Smooth muscle cell of bladder (primary cell): ENCODE measurements at places on chromosomes 13 and 19. TPM values are rescaled to one million over a fixed set of nuclear protein-coding genes. Genes with fewer than 3 reads are reported as not detected.

The VSTM2B gene
- total RNA-seq: not detected in 2 replicates

The ZNF600 gene
- 2.4 and 3.0 TPM in 2 replicates for total RNA-seq

The ZNF599 gene
- 4.7 and 5.3 TPM in 2 replicates for total RNA-seq

The NPAS1 gene
- 0.28 and 0.74 TPM in 2 replicates for total RNA-seq

The PLK5 gene
- total RNA-seq: not detected in 2 replicates

The FGF22 gene
- total RNA-seq: under 0.01 and 0.09 TPM in 2 replicates

The SLC25A41 gene
- not detected in 2 replicates for total RNA-seq

The SYNGR4 gene
- not detected in 2 replicates for total RNA-seq

The IFNL1 gene
- not detected in 2 replicates for total RNA-seq

The FOXO1 gene
- total RNA-seq: 0.85 and 1.4 TPM in 2 replicates

The KCNJ14 gene
- total RNA-seq: 0.28 and 0.46 TPM in 2 replicates

The COL4A1 gene
- total RNA-seq: 174 and 213 TPM in 2 replicates

The MAN2B1 gene
- 20.9 and 24.9 TPM in 2 replicates for total RNA-seq

The TNFSF11 gene
- not detected in 2 replicates for total RNA-seq

The BAX gene
- 77.2 and 141 TPM in 2 replicates for total RNA-seq

The ZNF296 gene
- total RNA-seq: not detected in 2 replicates

The ENOX1 gene
- total RNA-seq: 7.4 and 10.4 TPM in 2 replicates

The CDKN2D gene
- total RNA-seq: 2.7 and 3.1 TPM in 2 replicates

The WDR83 gene
- 8.8 and 11.3 TPM in 2 replicates for total RNA-seq

The CCDC97 gene
- total RNA-seq: 7.3 and 8.4 TPM in 2 replicates

The KCNN1 gene
- total RNA-seq: 0.09 TPM in 1 of 2 replicates, not detected in the other

The NKG7 gene
- total RNA-seq: not detected in 2 replicates

The RABAC1 gene
- 312 and 378 TPM in 2 replicates for total RNA-seq

The ZNF285 gene
- 2.0 and 2.4 TPM in 2 replicates for total RNA-seq

The ZNF534 gene
- total RNA-seq: not detected in 2 replicates

The RPS15 gene
- total RNA-seq: 387 and 450 TPM in 2 replicates

The ZNF723 gene
- total RNA-seq: not detected in 2 replicates

The FGF9 gene
- total RNA-seq: 3.8 and 9.7 TPM in 2 replicates

The SIGLEC11 gene
- total RNA-seq: not detected in 2 replicates

The SYDE1 gene
- 12.2 and 19.0 TPM in 2 replicates for total RNA-seq

The CD22 gene
- 0.09 and 0.14 TPM in 2 replicates for total RNA-seq

The RNF17 gene
- total RNA-seq: 0.14 TPM in 1 of 2 replicates, not detected in the other

The ZNF177 gene
- 1.2 and 1.4 TPM in 2 replicates for total RNA-seq

The TEX101 gene
- total RNA-seq: not detected in 2 replicates

The DLEU7 gene
- under 0.01 TPM in 1 of 2 replicates, not detected in the other for total RNA-seq

The PSG7 gene
- total RNA-seq: under 0.01 TPM in 1 of 2 replicates, not detected in the other

The SHISA7 gene
- total RNA-seq: not detected in 2 replicates

The IGFL4 gene
- total RNA-seq: not detected in 2 replicates

The ALOX5AP gene
- 0.71 and 0.74 TPM in 2 replicates for total RNA-seq

The GTF2F2 gene
- total RNA-seq: 25.5 and 41.7 TPM in 2 replicates

The CPT1C gene
- total RNA-seq: 29.2 and 40.4 TPM in 2 replicates

The MYO16 gene
- total RNA-seq: under 0.01 TPM in 1 of 2 replicates, not detected in the other

The PDX1 gene
- total RNA-seq: not detected in 2 replicates

The LYL1 gene
- 1.2 and 1.4 TPM in 2 replicates for total RNA-seq

The TSSK6 gene
- 1.4 and 1.8 TPM in 2 replicates for total RNA-seq

The DCT gene
- total RNA-seq: under 0.01 and 0.09 TPM in 2 replicates
